PC-3 (cell line): ENCODE measurements at places on chromosomes 4 and X. TPM values are rescaled to one million over a fixed set of nuclear protein-coding genes. Genes with fewer than 3 reads are reported as not detected.

DNA sequence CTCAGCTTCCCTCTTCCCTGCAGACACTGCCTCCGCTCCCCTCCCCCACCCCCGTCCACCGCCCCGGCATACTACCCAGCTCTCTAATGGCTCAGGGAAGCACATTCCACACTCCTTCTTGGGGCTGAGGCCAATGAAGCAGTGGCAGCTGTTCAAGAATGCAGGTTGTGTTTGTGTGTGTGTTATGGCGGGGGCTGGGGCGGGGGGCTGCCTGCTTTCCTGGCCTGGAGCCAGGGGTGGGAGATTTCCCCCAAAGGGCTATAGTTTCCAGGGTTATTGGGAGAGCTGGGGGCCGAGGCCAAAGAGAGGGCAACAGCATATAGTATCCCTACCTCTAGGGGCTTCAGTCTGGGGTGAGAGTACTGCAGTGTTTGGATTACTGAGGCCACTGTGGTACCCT lies 149.4 kb downstream of the EFNB1 start:
- no peak for DNase-seq

DNA sequence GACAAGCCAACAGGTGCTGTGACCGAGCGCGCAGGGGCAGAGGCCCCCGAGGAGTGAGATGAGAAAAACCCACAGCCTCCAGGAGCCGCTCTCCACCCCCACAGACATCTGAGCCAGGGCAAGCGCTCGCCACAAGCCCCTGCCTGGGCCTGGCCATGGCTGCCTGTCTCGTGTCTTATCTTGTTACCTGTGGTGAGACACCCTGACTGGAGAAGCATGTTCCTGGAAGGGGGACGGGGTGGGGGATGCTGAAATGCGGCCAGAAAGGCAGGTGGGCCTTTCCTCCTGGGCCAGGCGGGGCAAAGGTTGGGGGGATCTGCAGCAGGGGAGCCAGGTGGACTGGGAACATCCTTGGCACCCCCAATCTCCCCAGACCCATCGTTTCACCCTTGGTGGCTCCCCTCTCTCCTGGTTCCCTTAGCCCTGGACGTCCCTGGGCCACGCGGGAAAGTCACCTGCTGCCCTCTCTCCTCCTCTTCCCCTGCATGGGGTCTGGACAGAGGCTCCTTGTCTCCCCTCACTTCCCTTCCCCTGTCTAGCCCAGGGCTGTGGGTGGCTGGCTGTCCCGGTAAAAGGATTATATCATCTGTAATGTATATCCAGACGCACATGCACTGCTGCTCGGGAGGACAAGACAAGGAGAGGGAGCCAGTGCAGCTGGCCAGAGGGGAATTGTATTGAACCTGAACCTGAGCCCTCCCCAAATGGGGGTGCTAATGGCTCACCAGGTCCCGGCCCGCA lies 8.4 kb upstream of the DUSP9 start:
- DNase-seq = no peak

DNA sequence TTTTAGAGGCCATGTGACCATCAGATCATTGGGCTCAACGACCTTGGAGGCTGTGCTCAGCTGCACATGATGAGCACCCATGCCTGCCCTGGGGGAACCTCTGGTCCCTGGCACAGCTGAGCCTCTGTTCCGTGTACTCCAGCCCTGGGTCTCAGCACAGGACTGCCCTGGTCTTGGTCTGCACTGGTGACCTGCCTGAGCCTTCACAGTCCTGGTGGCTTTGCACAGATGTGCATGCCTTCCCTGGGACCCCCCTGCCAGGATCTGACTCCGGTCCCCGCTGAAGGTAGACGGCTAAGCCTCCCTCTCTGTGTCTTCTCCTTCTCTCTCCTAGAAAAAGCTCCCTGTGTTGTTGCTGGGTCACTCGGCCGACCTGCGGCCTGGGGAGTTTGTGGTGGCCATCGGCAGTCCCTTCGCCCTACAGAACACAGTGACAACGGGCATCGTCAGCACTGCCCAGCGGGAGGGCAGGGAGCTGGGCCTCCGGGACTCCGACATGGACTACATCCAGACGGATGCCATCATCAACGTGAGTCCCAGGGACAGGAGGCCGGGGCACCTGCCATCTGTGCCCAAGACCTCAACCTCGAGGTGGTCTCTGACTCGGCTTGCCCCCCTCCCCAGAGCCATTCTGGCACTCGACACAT lies 21.6 kb downstream of the HTRA3 start:
- DNase-seq = no peak

- DNase-seq = no peak
Observed at GRCh38 chr4:44777115-44777514, 50.8 kb upstream of the GNPDA2 start.

- DNase-seq = peak; percentile 1
Observed at GRCh38 chrX:48676893-48677270, 6.7 kb upstream of the WAS start.

DNA sequence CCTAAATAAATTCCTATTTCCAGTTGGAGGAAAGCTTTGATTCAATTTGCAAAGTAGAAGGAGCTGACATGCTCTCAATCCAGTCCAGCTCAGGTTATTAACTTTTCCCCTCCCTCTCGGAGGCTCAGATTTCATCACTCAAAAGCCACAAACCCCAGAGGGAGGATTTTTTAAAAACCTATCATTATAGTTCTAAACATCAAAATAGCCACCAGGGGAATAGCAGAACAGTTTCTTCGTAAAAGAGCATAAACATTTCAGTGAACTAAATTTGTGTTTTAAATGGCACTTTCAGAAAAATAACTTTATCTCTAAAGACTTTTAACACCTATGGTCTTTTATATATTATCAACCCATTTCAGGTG lies 8.8 kb downstream of the GPRIN3 start:
- peak; percentile 9 for DNase-seq

GRCh38 chr4:100826808-100827548 lies 309.2 kb upstream of the EMCN start:
- no peak for DNase-seq

DNA sequence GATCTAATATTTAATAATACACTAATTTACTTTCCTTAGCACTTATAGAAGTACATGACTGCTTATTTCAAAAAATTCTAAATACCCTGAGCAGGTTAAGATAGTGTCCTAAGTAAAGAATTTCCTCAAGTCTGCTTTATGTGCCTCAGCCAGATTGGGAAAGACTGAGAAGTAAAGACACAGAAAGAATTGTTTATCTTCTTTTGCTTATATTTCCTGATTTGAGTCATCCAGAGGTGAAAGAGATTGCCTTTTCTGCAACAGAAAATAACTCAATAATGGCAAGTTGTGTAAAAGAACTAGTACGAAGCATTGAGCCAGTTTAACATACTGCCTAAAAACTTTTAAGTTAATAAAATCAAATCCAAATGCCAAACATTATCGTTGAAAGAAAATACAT lies 45.0 kb downstream of the NAF1 start:
- no peak for DNase-seq

DNA sequence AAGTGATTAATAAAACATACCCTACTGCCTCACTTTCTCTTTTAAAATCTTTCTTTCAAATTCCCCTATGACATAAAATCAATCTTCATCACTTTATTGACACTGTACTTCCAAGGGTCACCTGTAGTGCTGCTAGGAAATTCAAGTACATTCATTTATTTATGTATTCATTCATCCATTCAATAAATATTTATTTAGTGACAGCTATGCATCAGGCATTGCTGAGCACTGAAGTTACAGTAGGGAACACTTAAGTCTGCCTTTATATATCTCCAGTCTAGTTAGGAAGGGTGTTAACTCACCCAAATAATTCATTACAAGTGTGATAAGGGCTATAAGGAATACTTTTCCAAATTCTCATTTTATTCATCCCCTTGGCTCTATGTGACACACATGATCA lies 2.3 kb downstream of the SYTL5 start:
- peak; percentile 66 for DNase-seq

The ADH6 gene
- not detected in 2 replicates for total RNA-seq

The SORBS2 gene
- total RNA-seq = 3.1 and 3.6 TPM in 2 replicates

The MAP7D3 gene
- 0.40 and 0.69 TPM in 2 replicates for total RNA-seq

The CDX4 gene
- total RNA-seq = not detected in 2 replicates

The SSX4B gene
- total RNA-seq = not detected in 2 replicates
